ENCODE measurements at places on chromosomes 5 and 9.

DNA sequence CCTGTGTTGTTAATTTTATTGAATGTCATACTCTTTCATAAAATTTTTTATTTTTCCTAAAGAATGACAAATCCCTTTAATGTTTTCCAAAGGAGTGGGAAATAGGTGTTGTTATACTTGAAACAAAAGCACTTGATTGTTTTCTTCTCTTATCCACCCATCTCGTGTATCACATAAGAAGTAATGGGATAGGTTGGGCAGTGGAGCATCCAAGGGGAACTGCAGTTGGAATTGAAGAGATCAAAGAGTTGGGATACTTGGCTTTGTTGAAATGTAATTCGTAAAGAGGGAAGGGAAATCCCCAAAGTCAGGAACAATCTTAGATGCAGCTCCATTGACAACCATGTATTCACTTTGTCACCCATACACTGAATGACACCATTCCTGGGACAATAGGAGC is 148.0 kb downstream of the PCSK5 start:
- DNase-seq, result no peak

DNA sequence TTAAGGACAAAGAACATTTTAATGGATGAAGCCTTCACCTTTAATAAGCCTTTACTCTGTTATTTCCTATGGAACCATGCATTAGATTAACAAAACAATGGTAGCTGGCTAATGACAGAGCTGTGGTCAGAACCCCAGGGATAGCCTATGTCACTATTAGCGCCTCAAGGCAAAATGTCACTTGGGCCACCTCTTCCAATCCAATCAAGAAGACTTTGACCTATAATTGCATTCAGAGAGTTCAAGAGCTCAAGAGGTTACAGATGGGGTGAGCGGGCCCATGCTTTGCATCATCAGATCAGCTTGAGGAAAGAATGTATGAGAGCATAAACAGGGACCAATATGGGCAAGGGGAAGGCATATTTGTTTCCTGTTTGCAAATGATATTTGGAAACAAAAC is 425.1 kb downstream of the ARHGEF28 start:
- DNase-seq, result no peak

- DNase-seq, result no peak
Measured at GRCh38 chr5:52928689-52929088, 60.5 kb upstream of the ITGA2 start.

- DNase-seq, result no peak
Measured at GRCh38 chr5:124220418-124220817, 526.0 kb downstream of the ZNF608 start.

DNA sequence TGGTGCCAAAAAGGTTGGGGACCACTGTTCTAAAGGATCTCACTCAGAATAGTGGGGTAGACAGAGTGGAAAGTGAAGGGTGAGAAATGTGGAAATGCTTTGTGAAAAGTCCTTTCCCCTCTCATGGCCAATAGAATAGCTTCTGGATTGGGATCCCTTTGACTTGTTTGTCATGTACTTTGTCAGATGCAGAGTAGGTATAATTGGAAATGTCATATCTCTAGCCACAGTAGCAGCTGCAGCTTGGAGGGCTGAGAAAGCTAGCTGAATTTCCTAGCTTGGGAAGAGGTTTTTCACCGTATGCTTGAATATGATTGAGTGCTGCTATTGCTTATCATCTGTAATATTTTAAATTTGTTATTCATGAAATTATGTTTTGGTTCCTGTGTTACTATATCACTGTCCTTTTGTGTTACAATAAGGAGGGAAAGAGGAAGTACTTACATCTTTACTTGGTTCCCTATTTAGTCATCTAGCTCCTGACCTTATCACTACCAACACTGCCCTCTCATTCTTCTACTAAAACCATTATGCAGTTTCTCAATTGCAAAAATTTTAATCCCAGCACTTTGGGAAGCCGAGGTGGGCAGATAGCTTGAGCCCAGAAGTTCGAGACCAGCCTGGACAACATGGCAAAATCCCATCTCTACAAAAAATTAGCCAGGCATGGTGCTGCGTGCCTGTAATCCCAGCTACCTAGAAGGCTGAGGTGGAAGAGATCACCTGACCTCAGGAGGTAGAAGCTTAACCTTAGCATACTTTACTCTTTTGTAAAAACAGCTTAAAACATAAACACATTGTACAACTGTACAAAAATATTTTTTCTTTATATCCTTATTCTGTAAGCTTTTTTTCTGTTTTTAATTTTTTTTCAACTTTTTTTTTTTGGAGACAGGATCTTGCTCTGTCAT is 12.4 kb downstream of the SLC30A5 start:
- peak; percentile 41 for DNase-seq

DNA sequence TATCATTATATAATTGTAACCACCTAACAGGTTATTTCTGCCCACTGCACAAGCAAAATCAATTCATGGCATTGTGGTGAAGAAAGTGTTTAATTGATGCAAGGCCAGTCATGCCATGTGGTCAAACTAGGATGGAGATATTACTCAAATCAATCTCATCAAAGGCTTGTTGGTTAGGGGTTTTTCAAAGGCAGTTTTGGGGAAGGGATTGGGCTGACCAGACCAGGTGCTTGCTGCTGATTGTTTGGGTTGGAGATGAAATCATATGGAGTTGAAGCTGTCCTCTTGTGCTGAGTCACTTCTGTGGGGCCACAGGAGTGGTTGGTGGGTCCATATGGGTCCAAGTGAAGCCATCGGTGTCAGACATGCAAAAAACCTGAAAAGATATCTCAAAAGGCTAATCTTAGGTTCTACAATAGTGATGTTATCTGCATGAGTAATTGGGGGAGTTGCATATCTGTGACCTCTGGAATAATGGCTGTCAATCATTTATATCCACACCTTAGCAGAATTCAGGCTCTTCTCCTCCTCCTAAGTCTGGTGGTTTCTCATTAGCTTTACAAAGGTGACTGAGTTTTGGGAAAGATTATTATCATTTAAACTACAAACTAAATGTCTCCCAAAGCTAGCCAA is 44.9 kb downstream of the HMGCS1 start:
- no peak for DNase-seq

DNA sequence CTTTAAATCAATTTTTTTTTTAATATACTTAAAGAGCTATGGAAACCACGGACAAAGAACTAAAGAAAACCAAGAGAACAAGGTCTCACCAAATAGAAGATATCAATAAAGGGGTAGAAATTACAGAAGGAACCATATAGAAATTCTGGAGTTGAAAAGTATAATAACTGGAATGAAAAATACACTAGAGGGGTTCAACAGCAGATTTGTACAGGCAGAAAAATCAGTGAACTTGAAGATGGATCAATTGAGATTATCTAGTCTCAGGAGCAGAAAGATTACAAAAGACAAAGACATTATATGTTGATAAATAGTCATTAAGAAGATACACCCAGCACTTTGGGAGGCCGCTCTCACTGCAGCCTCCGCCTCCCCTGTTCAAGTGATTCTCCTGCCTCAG is 56.1 kb downstream of the GAPVD1 start:
- DNase-seq, result no peak

DNA sequence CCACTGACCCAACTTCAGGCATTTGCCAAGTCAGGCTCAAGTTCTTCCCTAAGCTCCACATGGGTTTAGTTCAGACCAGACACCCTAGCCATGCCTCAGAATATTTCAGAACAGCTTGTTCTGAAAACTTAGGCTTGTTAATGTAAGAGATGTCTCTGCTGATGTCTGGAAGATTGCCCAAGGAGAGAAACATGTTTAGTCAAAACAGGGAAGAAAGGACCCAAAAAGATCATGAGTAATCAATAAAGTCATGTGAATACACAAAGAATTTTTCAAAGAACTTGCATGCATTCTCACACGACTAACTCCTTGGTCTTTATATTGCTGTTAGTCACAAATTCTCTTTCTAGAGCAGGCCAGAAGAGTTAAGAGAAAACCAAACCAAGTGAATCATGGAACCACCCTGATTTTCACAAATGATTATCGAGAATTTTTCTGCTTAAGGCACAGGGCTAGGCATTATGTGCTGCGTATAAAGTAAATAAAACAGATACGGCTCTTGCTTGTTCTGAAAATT is 158.1 kb upstream of the HMHB1 start:
- peak; percentile 6 for DNase-seq

DNA sequence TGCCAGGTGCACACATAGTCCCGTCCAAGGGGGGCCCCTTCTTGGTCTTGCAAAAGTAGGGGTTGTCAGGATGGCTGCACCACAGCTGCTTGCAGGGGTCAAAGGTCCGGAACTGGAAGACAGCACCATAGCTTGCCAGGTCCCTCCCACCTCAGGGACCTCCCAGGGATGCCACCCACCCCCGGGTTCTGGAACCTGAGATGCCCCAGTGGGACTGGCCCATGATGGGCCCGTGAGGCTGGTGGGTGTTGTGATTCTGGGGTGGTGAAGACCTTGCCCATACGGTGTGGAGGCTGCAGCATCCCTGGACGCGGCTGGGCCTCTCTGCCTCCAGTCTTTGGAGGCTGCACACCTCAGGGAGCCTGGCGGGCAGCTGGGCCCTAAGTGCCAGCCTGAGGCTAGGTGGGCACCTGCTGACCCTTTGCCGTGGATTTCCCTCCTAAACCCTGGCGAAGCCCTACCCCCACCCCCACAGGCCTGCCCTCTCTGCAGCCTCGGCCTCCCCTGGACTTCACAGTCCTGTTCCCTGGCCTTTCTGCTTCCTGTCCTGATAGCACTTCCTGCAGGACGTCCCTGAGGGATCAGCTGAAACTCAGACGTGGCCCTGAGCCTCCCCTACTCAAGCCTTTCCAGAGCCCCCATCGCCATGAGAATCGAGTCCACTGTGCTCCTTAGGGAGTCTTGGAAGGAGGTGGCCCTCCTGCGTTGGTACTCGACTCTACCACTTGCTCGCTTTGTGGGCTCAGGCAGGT is 92.1 kb downstream of the ZNF354C start:
- DNase-seq, result no peak

GRCh38 chr9:14136047-14136635 is 177.8 kb downstream of the NFIB start:
- no peak for DNase-seq

GRCh38 chr5:17929171-17929570 is 294.9 kb downstream of the TAF11L14 start:
- DNase-seq, result no peak

- peak; percentile 59 for DNase-seq
Measured at GRCh38 chr5:108382784-108383330, 959 bp upstream of the FBXL17 start.
